ENCODE measurements at places on chromosomes 16 and 17.

- DNase-seq: no peak
Observed at GRCh38 chr16:51624080-51624775, 473.2 kb upstream of the SALL1 start.

DNA sequence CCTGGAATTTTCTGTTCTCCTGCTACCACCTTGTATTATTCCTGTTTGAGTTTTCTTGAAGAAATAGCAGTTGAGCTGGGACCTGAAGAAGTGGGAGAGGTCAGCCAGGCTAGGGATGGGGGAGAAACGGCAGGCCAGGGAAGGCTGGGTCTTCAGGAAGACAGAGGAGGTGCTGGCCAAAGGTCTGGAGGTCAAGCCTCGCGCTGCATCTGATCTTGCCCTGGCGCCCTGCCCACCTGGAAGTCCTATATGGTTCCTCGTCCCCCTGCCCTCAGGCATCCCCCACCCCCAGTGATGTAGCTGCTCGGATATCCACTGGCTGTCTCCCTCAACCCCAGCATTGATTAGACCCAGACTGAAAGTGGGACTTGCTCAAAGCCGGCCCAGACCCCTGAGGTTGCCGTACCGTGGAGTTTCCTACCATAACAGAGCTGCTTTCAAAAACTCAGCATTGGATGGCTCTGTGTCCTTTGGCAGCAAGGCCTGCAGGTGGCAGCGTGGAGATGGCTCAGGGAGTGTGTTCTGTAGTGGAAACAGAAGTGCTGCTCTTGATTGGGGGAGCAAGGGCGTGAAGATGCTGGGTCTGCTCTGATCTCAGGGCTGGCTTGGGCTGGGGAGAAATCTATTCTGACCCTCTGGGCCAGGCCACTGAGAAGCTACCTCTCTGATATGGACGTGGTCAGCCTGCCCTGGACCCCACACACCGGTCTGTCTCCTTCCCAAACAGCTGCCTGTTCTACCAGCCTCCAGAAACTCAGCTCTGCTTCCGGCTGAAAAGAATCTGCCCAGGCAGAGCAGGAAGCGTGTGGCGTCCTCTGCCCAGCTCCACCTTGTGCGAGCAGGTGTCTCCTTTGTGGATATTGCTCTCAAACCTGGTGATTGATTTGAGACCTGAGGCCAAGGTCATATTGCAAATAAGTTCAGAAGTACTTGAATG is 107.0 kb upstream of the CACNG5 start:
- peak; percentile 54 for DNase-seq

- DNase-seq: no peak
Observed at GRCh38 chr17:58153046-58153445, 4.9 kb downstream of the OR4D1 start.

GRCh38 chr17:55758171-55758570 is 7.3 kb downstream of the PCTP start:
- no peak for DNase-seq

DNA sequence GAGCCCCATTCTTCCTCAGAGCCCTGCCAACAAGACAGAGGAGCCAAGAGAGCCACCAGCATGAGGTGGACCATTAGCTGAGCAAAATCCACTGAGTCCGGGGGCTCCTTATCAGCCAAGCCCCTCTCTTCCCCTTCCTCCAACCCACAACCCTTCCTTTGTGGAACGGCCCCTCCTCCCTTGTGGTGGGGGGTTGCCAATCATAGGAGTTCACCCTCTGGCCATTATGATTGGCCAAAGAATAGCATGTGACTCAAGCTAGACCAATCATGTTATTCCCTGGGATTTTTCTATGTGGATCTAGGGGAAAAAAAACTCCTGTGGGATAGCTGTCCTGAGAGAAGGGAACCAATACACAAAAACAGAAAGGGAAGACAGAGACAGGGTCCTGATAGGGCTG is 120.5 kb downstream of the C16orf95 start:
- DNase-seq: no peak

DNA sequence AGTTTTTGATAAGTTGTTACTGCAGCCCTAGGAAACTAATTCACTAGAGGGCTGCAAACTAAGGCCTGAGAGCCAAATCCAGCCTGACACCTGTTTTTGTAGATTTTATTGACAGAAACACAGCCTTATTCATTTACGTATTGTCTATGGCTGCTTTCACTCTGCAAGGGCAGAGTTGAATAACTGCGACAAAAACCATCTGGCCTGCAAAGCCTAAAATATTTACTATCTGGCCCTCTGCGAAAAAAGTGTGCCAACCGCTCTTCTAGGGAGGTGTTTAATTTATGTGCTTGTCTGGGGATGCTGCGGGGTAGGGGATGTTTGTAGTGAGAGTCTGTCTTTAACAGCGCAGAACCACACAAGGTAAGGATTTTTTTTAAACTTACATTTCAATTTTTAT is 165.0 kb upstream of the RBFOX1 start:
- DNase-seq: no peak

- DNase-seq: no peak
Observed at GRCh38 chr17:80446645-80447405, 29.6 kb downstream of the NPTX1 start.

DNA sequence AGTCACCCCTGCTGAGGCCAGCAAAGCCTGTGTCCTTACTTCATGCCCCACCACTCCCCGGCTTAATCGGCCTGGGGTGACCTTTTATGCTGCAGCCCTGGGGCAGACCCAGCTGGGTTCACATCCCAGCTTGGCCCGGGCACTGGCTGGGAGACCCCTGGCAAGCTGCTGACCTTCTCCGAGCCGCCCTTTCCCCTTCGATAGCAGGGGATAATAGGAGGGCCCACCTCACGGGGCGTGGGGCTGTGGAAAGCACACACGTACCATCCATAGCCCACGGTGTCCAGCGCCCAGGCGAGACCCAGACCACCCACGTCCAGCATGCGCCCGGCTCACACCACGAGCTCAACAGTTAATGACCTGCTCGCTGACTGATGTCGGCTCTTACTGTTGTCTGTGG is 26.8 kb downstream of the TBC1D16 start:
- no peak for DNase-seq

DNA sequence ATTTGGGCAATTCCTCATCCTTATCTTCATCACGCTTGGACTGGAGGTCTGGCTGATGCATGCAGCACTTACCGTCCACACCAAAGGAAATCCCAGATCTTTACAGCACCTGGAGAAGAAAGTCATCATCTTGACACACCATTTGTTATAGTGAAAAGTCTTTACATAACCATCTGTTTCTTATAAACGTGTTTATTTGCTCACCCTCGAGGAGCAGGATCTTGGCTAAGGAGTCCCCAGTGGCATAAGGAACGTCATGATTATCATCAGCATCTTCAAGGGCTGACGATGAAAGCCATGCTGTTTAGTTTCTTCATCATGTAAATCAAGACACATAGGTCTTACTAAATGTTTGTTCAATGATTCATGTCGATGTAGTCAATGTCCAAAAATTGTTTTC is 248.8 kb upstream of the ELAC2 start:
- no peak for DNase-seq

DNA sequence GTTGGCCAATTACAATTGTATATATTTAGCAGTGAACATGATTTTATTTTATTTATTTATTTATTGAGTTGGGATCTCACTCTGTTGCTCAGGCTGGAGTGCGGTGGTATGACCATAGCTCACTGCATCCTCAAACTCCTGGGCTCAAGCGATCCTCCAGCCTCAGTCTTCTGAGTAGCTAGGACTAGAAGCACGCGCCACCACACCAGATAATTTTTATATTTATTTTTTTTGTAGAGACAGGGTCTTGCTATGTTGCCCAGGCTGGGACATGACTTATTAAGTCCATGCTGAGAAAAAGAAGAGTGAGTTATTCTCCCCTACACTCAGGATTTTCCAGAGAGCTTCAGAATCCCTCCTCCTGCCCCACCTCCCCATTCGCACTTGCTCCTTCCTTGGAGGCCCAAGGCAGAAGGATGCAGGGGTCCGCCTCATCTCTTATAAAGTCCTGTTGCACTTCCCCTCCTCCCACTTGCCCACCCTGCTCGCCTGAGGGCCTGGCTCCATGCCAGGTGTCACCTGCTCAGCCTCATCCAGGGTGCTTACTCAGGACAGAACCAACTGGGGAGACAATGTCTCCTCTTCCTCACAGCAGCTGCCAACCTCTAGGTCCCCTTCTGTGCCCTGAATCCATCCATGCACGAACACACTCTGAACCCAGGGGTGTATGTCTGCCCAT is 16.1 kb upstream of the SP2 start:
- no peak for DNase-seq

DNA sequence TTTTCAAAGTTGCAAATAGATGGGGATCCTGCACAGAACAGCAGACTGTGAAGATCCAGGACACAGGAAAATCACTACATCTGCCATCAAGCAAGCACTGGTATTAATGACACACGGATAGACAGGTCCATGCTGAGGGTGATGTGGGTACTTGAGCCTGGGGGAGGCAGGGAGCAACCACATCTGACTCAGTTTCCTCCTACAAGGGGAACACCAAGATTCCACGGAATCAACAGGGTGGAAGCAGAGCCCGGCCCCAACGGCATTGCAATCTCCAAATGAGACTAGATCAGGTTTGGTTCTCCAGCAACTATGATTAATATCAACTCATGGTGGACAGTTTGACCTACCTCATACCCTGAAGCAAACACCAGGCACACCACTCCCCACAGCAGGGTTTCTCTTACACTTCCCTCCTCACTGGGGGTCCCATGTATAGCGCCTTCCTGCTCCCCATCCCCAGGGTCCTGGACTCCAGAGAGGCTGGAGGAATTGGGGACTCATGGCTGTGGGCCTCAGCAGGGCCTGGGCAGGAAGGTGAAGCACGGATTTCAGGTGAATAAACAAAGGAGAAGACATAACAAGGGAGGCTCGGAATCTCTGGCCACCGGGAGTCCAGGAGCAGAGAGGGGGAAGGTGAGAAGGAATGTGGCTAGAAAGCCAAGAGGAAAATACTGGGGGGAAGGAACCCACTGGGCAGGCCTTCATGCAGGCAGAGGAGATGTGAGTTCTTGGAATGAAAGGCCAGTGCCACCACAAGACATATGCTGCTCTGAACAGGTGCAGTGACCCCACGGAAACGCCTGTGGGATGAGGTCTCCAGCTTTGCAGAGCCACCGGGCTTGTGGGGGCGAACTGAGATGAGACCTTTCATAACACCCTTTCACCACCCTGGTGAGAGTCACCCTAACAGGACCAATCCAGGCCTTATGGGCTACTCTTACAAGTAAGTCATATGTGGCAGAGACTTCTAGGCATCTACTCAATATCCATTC is 29.5 kb upstream of the PIK3R6 start:
- DNase-seq: no peak

DNA sequence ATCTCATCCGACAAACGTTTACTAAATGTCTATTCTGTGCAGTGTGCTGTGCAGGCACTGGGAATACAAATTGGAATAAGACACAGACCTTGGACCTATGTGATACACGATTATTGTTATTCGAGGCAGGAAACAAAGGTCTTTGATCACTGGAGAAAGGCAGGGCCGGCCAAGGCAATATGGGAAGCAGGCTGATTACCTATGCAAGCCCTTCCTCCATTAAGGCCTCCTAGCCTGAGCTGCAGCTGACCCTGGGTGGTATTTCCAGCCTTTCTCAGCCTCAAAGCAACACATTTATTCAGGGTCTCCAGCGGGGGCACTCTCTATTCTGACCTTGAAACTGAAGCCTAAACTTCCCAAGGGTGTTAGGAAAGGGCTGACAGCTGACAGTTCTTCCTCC is 13.4 kb downstream of the ST6GALNAC1 start:
- no peak for DNase-seq

DNA sequence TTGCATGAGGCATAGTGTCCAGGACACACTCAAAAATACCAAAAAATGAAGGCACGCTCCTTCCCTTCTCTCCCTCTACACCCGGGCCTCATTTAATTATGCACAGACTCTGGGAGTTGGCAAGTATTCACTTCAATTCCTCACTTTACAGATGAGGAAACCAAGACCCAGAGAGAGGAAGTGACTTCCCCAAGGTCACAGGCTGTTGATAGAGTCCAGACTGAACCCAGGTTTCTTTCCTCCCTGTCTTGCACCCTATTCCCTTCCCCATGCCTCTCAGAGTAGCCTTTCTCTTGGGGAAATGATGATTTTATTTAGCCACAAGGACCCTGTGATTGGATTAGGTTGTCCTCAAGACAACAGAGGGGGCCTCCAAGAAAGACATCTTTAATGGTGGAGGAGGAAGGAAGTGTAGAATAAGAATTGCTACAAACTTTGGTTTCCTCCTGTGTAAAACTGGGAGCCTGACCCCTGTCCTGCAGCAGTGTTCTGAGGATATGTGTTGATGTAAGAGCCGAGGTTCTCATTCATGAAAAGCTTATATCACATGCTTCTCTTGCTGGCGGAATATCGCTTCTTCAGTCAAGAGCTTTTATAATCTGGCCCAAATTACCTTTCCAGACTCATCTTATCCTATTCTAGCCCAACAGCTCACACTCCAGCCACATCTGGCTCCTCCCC is 48.8 kb upstream of the SIAH1 start:
- DNase-seq: no peak

DNA sequence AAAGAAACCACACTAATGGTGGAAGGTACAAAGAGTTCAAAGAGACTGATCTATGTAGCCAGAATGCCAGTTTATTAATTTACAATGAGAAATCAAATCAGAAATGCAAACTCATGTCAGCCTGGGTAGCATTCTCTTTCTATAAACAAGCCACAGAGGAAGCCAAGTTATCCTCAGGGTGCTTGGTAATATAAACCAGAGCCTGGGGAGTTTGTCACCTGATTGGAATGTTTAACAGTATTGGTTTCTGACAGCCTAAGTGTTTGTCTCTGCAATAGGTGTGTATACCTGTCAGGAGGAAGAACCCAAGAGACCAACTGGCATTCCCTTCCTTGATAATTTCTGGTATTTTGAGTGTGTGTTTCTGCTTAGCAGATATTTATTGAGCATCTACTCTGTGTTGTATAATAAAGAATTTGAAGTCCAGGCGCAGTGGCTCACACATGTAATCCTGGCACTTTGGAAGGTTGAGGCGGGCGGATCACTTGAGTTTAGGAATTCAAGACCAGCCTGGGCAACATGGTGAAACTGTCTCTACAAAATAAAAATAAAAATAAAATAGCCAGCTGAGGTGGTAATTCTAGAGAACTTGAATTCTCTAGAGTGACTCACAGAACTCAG is 3.1 kb upstream of the C17orf58 start:
- DNase-seq: no peak

Measured in stimulated activated CD4-positive, alpha-beta T cell treated with anti-CD3 and anti-CD28 coated beads, Interleukin-4, amount 100 ng/mL, for 1 hour (primary cell).